ENCODE measurements at places on chromosomes 11 and 22. TPM values are rescaled to one million over a fixed set of nuclear protein-coding genes. Genes with fewer than 3 reads are reported as not detected.

Gene LRRC10B
- total RNA-seq, result not detected

Gene CCDC188
- total RNA-seq, result 0.84 TPM

Gene SHISA8
- not detected for total RNA-seq

Gene BCO2
- total RNA-seq, result 0.42 TPM

Gene CCDC116
- not detected for total RNA-seq

Gene OR5A1
- not detected for total RNA-seq

Gene MFRP
- not detected for total RNA-seq

Gene TRAF6
- 7.7 TPM for total RNA-seq

Gene TRPC6
- total RNA-seq, result 0.34 TPM

Gene SLC22A25
- total RNA-seq, result not detected

Gene MN1
- total RNA-seq, result 4.5 TPM

Gene LAYN
- 104 TPM for total RNA-seq

Gene PIK3C2A
- total RNA-seq, result 105 TPM

Gene BATF2
- not detected for total RNA-seq

Gene CHADL
- total RNA-seq, result not detected

Gene NPAS4
- total RNA-seq, result 1.3 TPM

Gene RNF121
- total RNA-seq, result 21.4 TPM

GRCh38 chr11:3161720-3162409 lies 3.2 kb downstream of the OSBPL5 start:
- no peak for DNase-seq

DNA sequence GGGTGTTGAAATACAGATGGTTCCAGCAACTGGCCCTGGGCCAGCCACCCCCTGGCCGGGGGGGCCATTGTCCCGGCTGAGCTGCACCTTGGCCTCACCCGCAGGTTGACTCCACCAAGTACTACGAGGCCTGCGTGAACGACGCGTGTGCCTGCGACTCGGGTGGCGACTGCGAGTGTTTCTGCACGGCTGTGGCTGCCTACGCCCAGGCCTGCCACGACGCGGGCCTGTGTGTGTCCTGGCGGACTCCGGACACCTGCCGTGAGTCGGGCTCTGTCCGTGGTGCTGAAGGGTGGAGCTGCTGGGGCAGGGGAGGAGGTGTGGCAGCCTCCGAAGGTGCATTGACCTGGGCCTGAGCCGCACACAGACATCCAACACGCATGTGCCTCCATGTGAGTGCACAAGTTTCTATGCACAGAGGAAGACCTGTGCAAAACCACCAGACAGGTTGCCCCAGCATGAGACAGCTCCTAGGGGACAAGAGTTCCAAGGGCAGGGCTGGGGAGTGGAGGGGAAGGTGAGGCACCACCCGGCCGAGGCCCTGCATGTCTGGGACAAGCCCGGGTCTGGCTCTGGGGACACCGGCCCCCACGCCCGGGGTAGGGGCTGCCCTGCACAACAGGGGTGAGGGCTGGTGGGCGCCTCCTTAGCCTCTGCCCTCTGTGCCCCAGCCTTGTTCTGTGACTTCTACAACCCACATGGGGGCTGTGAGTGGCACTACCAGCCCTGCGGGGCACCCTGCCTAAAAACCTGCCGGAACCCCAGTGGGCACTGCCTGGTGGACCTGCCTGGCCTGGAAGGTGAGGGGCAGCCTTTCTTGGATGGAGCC lies 16.1 kb downstream of the MUC5B start:
- no peak for DNase-seq

DNA sequence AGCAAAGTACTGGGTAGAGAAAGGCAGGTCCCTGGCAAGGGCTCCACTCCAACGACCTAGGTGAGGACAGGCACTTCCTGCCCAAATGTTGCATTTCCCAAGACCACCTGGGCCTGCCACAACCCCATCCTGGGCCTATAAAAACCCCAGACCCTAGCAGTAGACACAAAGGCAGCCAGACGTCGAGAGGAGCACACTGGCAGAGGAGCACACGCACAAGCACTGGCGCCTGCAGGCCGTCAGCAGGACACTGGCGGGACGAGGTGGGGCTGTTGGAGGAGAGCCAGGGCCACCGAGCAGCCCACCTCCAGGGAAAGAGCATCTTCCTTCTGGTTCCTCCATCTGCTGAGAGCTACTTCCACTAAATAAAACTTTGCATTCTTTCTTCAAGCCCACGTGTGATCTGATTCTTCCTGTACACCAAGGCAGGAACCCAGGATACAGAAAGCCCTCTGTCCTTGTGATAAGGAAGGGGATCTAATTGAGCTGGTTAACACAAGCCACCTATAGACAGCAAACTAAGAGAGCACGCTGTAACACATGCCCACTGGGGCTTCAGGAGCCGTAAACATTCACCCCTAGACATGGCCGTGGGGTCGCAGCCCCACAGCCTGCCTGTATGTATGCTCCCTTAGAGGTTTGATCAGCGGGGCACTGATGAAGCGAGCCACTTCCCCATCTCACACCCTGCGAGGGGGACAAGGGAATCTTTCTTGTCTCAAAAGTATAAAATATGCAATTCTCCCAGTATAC lies 89.7 kb upstream of the MTMR2 start:
- DNase-seq, result no peak

DNA sequence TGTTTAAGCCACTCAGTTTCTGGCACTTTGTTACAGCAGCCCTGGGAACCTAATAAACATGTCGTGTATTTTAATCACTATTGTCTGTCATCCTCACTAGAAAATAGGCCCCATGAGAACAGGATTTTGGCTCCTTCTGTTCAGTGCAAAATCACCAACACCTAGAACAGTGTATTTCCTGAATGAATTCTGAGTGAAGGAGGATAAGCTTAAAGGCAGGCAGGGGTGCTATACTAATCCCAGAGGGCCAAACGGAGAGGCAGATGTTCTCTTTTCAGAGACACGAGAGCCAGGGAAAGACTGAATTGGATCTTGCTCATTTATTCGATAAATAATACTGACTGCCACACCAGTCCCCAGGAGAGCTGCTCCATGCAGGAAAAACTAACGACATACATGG lies 10.4 kb downstream of the SMCO4 start:
- no peak for DNase-seq

- no peak for DNase-seq
These were observed 4.2 kb downstream of the C11orf91 start for GRCh38 chr11:33696411-33696810.

GRCh38 chr11:125286486-125286885 lies 121.9 kb downstream of the PKNOX2 start:
- DNase-seq, result no peak

GRCh38 chr22:23922921-23923320 lies 28.7 kb downstream of the MIF start:
- DNase-seq, result no peak

- no peak for DNase-seq
These were observed 60.5 kb downstream of the COMMD9 start for GRCh38 chr11:36228689-36229088.

- no peak for DNase-seq
These were observed 4.9 kb downstream of the GNG3 start for GRCh38 chr11:62712276-62712812.

GRCh38 chr22:40525250-40525884 lies 111.2 kb downstream of the MRTFA start:
- DNase-seq, result peak; percentile 63

GRCh38 chr11:117720061-117720511 lies 76.9 kb downstream of the DSCAML1 start:
- DNase-seq, result no peak

DNA sequence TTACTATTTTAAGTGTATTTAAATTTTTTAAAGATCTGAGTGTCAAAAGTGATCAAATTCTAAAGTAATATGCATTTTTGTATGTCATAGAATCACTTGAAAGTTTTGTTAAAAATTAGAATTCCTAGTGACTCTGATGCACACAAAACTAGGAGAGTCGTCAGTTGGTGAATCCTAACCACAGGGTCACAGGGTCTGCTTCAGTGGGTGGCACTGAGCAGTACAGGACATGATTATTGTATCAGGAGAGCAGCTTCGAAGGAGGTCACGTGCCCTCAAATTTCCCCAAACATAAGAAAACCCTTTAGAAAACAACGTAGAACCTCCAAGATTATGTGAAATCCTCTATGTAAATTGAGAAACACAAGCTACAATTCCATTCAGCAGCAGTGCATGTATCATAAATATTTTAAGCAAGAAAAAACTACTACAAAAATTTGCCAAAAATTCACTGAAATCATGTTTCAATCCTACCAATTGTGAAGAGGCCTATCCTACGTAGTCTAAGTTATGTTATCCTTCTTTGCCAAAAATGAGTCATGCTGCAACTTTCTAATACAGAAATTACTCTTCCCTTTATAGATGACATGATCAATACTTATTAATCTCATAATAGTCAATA lies 323.6 kb downstream of the AASDHPPT start:
- no peak for DNase-seq

DNA sequence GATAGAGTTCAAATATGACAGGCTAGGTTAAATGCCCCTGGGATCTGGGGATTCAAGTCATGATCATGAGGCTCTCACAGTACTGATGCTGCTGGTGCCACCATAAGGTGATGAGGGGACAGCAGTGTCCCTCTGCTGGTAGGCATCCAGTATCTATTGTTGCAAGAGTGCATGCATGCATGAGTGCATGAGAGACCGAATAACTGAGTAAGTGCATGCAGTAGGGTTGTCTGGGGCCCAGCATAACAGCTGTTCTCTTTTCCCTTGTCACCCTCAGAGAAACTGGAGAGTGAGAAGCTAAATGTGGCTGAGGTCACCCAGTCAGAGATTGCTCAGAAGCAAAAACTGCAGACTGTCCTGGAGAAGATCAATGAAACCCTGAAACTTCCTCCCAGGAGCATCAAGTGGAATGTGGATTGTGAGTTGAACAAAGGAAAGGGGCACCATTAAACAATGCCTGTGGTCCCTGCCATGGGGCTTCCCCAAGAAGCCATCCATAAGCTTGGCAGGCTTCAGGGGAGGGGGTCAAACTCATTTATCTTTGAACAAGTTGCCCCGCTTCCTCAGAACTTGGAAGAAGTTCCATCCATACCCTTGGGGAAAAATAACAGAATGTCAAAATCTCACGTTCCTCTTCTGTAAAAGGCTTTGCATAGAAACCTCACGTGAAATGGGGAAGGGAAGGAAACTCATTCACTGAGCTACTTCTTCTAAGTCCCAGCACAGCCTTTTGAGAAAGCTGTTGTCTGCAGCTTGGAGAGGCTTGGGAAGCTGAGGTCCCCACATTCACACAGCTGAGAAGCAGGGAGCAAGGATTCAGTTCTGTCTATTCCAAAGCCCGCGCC lies 119.0 kb downstream of the PARVA start:
- DNase-seq, result no peak

DNA sequence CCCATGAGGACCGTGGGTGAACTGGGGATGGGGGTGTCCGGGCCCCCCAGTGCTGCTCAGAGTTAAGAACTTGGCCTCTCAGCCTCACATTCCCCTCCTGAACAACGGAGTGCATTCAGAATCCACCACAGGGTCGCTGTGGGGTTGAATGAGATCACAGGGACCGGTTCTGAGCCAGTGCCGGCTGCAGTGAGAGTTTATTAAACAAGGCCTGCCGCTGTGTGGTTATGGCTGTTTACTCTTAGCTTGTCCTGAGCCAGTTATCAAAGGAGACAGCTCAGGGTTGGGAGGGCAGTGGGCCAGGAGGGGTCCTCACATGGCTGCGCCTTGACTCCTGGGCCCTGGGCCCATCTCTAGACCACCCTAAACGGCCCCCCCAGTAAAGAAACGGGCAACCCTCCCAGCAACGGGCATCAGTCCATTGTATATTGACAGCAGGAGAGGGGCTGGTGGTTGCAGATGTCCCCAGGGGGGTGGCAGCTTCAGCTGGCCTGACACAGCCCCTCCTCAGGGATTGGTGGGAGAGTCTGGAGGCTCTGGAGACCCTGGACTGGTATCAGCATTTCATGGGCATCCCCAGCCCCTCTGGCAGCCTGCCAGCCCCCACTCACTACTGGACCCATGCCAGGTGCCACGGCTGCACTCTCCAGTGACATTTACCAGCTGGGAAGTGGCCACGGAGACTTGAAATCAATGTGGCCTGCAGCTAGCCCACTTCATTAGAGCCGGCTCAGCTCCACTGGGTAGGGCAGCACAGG lies 15.1 kb upstream of the CABP7 start:
- peak; percentile 65 for DNase-seq

GRCh38 chr11:126465573-126466188 lies 110.2 kb downstream of the ST3GAL4 start:
- no peak for DNase-seq

DNA sequence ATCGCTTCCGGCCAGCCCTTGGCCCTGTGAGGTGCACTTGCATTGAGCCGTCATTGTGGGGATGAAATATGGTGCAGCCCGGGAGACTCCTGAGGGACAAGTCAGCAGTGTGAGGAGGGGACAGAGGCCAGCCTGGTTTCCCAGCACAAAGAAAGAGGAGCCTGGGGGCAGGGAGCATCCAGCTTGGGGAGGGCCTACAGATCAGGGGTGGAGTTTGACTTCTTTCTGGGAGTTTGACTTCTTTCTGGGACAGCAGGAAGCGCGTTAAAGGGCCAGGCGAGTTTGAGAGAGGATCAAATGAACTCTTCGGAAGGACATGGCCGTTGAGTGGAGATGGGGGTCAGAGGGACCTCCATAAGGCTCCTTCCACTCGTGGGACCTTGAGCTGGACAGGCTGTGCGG lies 91.9 kb downstream of the LRRC32 start:
- DNase-seq, result peak; percentile 78

- no peak for DNase-seq
These were observed 138.3 kb downstream of the MPPED1 start for GRCh38 chr22:43550024-43550620.

DNA sequence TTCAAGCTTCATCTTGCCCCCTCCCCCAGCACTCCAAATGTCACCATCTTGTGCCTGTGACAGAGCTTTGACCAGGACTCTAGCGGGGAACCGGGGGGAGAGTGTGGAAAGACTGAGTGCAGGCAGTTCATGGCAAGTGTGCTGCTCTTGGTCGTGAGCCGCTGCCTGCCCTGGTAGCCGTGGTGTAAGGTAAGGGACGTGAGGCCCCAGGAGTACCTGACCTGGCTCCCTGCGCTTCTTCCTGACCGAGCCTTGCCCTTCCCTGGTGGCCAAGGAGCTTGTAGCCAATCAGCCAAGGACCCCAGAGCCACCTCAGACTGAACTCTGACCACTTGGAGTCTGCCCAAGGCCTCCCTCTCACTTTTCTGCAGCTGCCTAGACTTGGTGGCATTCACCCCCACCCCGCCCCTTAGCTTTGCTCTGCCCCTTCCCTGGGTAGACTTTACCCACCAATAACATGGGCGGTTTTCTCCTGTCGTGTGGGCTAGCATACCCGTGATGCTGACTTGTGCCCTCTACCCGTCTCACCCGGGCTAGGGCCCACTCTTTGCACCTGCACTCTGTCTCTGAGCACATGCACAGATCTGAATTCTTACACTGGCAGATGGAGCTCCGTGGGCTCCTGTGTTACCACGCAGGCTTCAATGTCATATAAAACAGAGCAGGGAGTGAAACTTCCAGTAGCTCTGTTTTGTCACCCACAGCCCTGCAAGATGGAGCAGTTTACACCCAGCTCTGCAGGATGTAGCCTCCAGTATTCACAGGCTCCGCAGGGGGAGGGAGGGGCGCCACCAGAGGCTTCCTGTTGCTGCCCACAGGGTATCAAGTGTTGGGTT lies 1.5 kb downstream of the DGKZ start:
- DNase-seq, result no peak

GRCh38 chr22:47201186-47201995 lies 438.9 kb downstream of the TBC1D22A start:
- no peak for DNase-seq

GRCh38 chr22:46993633-46994032 lies 231.2 kb downstream of the TBC1D22A start:
- no peak for DNase-seq

- DNase-seq, result no peak
These were observed at the start of gene SH3BP1 for GRCh38 chr22:37639070-37639760. Gene SH3BP1, plus strand, starts transcription at chr22:37639669. Its CDS starts 119 bp downstream, at chr22:37639788.

All from SJSA1 (cell line).